ENCODE measurements at places on chromosomes 6 and 20. TPM values are rescaled to one million over a fixed set of nuclear protein-coding genes. Genes with fewer than 3 reads are reported as not detected.

- DNase-seq = peak; percentile 69
Measured at GRCh38 chr20:31560094-31560745, 44.9 kb upstream of the ID1 start.

Gene DUSP15
- not detected for total RNA-seq

DNA sequence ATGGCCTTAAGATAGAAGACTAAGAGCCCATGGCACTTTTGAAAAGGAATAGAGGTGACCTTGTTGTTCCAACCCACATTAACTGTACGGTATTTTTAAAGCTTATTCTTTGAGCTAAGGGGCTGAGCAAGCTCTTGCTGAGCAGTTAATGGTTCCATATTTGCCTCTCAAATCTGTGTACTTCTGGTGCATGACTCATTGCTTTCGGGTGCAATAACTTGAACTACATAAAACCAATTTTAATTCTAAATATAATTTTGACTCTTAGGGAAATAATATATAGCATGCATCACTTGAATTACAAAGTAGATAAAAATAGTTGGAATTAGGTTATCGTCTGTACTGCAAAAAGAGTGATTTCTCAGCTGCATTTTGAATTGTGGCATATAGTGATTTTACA lies 348.1 kb upstream of the CITED2 start:
- DNase-seq = no peak

Gene PPP1R3G
- total RNA-seq = not detected

GRCh38 chr6:51934098-51934497 lies 153.3 kb downstream of the PKHD1 start:
- no peak for DNase-seq

DNA sequence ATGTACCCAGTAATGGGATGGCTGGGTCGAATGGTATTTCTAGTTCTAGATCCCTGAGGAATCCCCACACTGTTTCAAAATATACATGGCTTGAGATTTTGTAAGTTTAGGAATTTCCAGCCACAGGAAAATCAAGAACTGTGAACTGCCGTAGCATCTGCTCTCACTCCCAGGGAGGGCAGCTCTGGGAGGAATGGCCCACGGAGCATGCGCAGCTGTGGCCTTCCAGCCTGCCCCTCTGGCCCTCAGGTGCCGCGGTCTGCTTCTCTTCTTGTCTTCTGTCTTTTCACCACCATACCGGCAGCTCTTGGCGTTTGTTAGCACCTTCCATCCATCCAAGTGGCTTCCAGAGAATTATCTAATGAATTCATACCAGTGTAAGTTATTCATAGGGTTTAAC lies 19.9 kb upstream of the EXOC2 start:
- DNase-seq = no peak

- no peak for DNase-seq
Measured at GRCh38 chr6:79571030-79571367, 33.8 kb upstream of the LCA5 start.

DNA sequence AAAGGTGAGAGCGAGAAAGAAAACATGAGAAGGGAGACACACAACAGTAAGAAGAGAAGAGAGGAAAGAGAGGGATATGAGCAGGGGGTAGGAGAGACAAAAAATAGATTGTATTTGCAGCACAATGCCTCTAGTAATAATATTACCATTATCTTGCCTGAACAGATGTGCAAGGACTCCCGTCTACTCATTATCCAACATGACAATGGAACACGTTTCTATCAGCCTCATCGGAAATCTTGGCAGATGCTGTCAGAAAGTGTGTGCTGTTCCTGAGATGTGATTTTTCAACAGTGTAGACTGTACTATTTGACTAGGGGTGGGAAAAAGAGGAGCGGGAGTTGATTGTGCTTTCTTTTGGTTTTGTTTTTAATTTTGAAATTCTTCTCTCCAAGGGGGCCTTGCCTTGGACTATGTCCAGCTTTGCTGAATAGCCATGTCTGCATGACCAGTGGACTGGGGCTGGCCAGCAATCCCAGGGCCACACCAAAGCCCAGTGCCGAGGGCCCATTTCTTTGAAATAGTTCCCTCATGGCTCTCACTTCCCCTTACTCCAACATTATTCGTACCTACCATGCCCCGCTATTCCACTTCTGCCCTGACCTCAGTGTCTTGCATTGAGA lies 11.3 kb upstream of the TRAM2 start:
- DNase-seq = no peak

DNA sequence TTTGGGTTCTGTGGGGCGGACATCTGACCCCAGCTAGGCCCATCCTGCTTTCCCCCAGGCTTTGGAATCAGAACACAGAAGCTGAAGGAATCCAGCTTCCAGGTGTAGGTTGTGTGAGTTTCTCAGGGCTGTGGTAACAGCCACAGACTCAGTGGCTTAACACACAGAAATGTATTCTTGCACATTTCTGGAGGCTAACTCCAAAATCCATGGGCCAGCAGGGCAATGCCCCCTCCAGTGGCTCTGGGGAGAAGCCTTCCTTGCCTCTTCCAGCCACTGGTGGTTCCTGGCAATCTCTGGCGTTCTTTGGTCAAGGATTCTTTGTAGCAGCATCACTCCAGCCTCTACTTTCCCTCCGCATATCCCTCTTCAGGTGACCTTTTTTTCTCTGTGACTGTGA lies 1.3 kb upstream of the EMILIN3 start:
- DNase-seq = no peak

DNA sequence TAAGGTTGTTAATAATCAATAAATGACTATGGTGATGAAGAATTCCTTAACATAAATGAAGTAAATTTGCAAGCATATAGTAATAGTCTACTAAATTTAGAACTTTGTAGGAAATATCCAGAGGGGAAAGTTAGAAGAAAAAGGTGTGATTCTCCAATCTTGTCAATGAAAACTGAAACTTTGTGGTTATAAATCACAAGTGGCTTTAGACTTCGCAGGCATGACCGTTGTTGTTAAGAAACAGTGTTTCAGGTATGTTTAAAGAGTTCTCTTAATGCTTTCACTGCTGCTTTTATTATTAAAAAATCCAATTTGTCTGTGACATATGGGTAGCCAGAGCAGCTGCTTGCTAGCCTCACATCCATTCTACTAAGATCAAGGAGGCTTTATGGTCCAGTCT lies 475.6 kb upstream of the ADGRB3 start:
- no peak for DNase-seq

DNA sequence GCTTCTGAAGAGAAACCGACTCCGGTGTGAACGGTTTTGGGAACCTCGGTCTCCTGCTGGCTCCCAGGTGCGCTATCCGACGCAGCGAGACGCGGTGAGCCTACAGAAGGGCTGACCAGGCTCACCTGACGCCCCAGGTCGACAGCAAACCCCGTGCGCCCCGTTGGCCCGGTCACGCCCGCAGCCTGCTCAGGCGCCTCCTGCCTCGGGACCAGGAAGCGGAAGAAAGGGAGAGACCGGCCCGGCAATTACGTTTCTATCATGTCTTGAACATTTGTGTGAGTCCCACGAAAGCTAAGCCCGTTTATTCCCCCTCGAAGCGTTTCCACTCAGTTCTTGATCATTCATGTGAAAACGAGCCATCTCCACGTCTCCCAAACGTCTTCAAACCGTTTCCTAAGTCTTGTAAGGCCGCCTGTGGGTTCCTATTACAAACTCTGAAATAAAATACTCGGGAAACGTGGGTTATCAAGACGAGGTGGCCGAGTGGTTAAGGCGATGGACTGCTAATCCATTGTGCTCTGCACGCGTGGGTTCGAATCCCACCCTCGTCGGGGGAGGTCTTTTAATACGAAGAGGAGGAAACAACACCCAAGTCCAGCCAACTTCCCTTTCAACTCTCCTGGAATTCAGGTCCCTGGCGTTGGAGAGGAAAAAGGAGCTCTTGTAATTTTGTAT lies 150.5 kb upstream of the PRSS16 start:
- no peak for DNase-seq

GRCh38 chr20:4159765-4160490 lies 144.6 kb upstream of the RNF24 start:
- DNase-seq = no peak

GRCh38 chr20:16446991-16447390 lies 126.3 kb downstream of the KIF16B start:
- no peak for DNase-seq

DNA sequence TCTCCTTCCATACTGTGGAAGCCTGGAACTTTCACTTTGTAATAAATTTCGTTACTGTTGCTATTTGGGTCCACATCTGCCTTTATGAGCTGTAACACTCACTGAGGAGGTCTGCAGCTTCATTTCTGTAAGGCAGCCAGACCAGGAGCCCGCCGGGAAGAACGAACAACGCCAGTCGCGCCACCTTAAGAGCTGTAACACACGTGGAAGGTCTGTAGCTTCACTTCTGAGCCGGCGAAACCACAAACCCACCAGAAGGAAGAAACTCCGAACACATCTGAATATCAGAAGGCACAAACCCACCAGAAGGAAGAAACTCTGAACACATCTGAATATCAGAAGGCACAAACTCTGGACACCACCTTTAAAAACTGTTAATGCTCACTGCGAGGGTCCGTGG lies 589.9 kb upstream of the SLC35B3 start:
- no peak for DNase-seq

Gene OR2H1
- total RNA-seq = not detected

- DNase-seq = no peak
Measured at GRCh38 chr6:139778106-139778505, 403.7 kb upstream of the CITED2 start.

Gene SIRPD
- total RNA-seq = not detected

GRCh38 chr6:116783852-116784251 lies 18.3 kb upstream of the FAM162B start:
- DNase-seq = no peak

GRCh38 chr6:28996844-28997510 lies 8.1 kb downstream of the ZNF311 start:
- no peak for DNase-seq

- no peak for DNase-seq
Measured at GRCh38 chr6:159184559-159184958, 15.4 kb downstream of the FNDC1 start.

Gene HFE
- total RNA-seq = 0.28 TPM

Gene BMP7
- not detected for total RNA-seq

Gene BHLHE23
- not detected for total RNA-seq

DNA sequence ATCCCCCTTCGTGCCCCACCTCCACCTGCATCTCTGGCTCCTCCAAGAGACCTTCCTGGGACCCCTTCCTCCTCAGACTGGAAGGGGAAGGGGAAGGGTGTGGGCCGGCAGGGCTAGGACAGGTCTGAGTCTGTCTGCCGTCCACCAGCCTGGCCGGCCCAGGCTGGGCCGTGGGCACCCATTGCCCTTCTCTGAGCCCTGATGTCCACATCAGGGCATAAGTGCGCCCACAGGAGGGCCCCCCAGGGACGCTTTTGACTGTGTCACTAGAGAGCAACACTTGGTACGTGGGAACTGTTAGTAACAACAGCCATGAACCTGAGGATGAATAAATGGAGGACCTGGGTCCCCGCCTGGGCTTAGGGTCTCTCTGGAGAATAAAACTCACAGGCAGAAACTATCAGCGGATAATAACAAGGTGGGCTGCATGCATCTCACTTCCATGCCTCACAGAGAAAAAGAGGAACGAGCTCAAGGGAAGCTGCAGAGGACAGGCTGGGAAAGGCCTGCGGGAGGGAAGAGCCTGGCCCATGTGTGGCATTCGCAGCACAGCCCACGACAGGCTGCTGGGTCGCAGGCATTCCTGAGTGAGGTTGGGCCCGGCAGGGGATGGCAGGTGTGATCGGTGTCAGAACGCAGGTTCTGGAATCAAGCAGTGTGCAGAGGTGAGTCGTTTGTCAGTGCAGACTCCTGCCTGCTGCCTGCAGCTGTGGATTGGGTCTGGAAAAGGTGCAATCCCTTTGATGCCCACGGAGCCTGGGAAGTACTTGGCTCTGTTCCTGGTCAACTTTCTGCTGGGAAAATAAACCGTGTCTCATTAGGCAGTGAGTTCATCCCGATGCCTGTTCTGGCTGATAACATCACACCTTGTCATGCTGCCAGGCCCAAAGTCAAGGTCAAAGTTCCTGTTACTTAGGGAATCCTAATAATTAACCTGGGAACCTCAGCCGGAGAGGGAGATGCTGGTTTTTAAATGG lies 60.9 kb downstream of the BCAS4 start:
- DNase-seq = no peak

Gene NR2E1
- not detected for total RNA-seq

Gene C20orf141
- total RNA-seq = not detected

DNA sequence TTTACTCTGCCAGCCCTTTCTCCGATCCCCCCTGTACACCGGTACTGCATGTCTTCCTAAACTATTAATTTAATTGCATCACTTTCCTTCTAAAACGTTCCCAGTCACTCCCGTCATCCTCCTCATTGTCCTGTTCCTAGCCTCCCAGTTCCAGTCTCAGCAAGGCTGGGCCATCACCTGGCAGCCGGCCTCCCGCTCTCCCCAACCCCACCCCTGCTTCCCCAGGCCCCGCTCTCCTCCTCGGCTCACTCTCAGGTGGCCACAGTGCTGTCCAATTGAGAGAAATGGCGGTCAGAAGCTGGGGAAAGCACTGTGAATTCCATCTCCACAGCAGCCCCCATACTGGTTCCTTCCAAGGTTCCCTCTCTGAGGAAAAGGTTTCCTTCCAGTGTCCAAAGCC lies 8.9 kb downstream of the PDE10A start:
- no peak for DNase-seq

- peak; percentile 32 for DNase-seq
Measured at GRCh38 chr20:3786126-3786484, 435 bp downstream of the CENPB start.

GRCh38 chr6:112253841-112254816 lies at the start of gene LAMA4:
Gene LAMA4 (minus strand): TSS chr6:112254567. CDS start chr6:112254150, 417 bp downstream.
- DNase-seq = no peak

DNA sequence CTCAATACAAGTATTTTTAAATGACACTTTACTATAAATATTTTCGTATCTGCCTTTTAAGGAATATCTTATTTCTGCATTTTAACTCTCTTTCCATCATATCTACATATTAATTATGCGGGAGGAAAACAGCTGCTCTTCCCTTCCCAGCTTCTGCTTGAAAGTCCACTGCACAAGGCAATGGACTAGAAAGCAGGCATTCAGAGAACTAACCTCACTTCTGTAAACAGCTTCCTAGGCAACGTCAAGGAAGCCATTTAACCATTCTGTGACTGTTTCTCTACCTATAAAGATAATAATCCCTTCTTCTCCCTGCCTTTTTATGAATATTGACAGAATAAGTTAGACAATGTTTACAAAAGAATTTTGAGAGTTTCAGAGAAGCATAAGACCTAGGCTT lies 319.4 kb downstream of the BTBD9 start:
- no peak for DNase-seq

Gene XKR7
- total RNA-seq = not detected
